CD14-positive monocyte (primary cell): ENCODE measurements at places on chromosomes 3 and 15. TPM values are rescaled to one million over a fixed set of nuclear protein-coding genes. Genes with fewer than 3 reads are reported as not detected.

GRCh38 chr3:128458746-128459460 lies 7.8 kb downstream of the DNAJB8 start:
- DNase-seq, result no peak

DNA sequence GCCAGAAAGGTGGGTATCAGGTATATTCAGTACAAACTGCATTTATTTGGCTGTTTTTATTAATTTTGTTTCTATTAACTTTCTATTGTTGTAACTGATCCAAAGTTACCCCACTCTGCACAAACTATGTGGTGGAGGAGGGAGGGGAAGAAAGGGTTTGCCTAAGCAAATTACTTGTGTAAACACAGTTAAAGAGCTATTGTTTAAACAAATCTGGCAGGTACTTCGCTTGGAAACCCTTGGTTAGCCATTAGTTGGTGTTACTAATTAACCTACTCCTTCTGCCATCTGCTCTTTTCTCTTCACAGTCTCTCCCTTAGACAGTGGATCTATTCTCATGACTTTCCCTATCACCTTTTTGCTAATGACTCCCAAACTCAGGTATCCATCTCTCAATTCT lies 328.4 kb upstream of the NECTIN3 start:
- DNase-seq, result no peak

The SEMA3B gene
- 0.56 and 1.1 TPM in 2 replicates for polyA plus RNA-seq

- DNase-seq, result no peak
Measured at GRCh38 chr3:98333989-98334606, 19.6 kb upstream of the OR5K4 start.

DNA sequence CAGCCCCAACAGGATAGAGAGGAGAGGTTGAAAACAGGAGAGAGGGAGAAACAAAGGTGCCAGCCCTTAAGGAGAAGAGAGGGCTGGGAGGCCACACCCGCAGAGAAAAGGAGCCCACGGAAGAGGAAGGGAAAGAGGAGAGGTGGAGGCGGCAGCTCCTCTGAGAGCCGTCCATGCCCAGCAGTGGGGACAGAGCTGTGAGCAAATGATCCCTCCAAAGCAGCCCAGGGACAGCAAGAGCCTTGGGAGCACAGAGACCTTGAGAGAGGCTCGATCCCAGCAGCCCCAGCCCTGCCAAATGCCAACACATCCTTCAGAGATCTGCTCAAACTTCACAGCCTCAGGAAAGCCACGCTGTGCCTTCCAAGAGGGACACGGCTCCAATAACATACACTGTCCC lies 66.7 kb upstream of the CORO2B start:
- no peak for DNase-seq

DNA sequence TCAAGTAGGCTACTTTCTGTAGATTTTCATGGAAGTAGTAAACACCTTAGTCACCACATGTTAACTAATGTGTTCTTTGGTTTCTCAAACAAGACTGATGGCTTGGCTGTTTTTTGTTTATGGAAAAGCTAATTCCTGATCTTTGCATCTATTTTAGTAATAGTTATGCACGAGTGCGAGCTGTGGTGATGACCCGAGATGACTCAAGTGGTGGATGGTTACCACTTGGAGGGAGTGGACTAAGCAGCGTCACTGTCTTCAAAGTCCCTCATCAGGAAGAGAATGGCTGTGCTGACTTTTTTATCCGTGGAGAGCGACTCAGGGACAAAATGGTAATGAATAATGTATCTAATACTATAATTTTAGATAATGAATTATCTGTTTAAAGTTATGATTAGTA lies 46.6 kb downstream of the SPRED1 start:
- no peak for DNase-seq

- no peak for DNase-seq
Measured at GRCh38 chr15:59953392-59953883, 50.7 kb upstream of the FOXB1 start.

GRCh38 chr3:174102866-174103265 lies 705.3 kb downstream of the NLGN1 start:
- no peak for DNase-seq

The LINS1 gene
- 2.6 and 7.6 TPM in 2 replicates for polyA plus RNA-seq

DNA sequence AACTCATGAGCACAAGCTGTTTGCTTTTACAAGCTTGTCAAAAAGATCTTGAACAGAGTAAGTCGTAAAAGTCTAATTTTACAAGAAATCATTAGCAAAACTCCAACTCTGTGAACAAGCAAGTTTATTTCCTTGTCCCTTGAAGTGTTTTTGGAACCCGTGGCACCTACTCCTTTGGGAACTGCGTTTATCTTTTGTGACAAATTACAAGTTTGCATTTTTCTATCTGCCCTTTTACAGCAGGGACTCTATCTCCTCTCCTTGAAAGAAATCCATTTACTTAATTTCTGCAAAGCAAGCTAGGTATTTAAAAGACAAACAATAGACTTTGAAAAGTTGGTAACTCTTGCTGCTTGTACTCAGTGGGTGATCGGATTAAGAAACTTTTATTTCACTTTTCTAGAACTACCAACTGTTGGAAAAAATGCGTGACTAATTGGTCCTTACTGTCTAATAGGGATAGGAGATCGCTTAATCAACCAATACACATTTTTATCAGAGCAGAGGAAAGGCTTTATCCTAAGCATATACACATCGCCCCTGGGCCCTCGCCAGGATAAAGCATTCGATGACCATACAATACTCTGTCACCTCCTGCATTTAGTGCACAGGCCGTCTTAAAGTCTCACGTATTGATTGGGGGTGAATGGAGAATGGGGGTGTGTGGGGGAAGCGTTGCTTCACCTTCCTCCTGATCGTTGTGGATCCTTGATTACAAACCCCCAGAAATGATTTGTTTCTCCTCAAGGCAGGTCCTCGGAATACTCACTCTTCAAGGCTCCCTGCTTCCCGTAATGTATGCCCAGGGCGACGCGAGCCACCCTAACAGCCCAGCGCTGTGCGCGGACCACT lies 1.7 kb downstream of the PRTG start:
- no peak for DNase-seq
